ENCODE measurements at places on chromosomes 12 and 14.

GRCh38 chr12:50862316-50862715 lies 19.6 kb downstream of the TMPRSS12 start:
- DNase-seq, result no peak

- DNase-seq, result peak; percentile 89
These were observed 7.7 kb downstream of the UBC start for GRCh38 chr12:124906606-124907261.

GRCh38 chr12:116196752-116197718 lies 80.5 kb downstream of the MED13L start:
- no peak for DNase-seq

GRCh38 chr12:10027721-10028120 lies 2.8 kb upstream of the CLEC9A start:
- no peak for DNase-seq

GRCh38 chr14:100727873-100728240 lies 1.2 kb downstream of the DLK1 start:
- DNase-seq, result no peak

- no peak for DNase-seq
These were observed 35.5 kb upstream of the RERG start for GRCh38 chr12:15256761-15257160.

GRCh38 chr12:132111654-132112304 lies 32.3 kb downstream of the DDX51 start:
- DNase-seq, result no peak

DNA sequence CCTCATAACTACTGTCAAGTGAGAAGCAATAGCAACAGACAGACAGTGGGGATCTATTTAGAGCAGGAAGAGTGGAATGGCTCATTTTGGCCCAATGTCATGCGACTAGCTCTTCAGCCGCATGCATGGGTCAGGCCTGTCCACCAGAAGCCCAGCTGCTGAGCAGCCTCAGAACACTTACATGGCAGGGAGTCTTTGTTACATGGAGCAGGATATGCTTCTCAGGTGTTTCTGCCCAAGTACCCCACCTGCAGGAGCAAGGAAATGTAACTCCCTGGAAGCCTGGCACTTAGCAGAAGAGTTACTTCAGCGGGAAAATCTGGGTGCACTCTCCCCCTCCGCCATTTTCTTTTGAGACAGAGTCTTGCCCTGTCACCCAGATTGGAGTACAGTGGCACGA lies 73.5 kb upstream of the ARHGAP5 start:
- no peak for DNase-seq

GRCh38 chr14:99522457-99522891 lies 41.3 kb downstream of the CCNK start:
- no peak for DNase-seq

GRCh38 chr14:101857226-101857625 lies 95.7 kb downstream of the PPP2R5C start:
- no peak for DNase-seq

GRCh38 chr14:57071639-57072038 lies 197.1 kb downstream of the EXOC5 start:
- DNase-seq, result no peak

DNA sequence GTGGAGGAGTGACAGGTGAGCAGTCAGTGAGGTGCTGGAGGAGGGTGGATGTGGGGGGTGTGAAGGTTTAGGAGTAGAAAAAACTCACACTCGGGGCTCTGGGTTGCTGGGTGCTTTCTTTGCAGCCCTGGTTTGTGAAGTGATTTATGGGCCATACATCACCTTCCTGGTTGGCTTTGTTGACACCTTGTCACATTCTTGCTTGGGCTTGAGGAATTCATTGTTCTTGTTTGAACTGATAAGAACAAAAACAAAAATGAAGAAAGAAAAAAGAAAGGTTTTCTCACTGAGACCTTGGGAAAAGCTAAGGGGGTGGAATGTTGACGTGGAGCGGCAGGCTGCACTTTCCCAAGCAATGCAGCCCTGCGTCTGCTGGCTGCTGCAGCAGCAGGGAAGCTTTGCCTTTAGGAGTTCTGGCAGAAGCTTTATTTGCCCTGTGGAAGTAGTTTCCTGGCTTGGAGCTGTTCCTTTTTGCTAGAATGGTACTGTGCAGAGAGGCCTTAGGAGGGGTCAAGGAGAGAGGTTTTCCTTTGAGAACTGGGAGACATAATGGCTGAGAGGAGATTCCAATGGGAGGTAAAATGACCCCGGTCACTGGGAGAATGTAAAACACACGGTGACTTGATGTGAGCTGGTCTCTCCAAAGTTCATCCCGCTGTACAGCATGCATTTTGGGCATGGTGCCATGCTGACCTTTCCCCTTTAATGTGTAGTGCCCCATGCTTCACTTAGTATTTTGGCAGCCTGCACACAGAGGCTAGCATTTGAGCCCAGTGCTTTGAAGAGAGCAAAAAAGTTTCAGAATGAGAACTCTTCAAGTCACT lies 52.8 kb downstream of the HMGA2 start:
- no peak for DNase-seq

DNA sequence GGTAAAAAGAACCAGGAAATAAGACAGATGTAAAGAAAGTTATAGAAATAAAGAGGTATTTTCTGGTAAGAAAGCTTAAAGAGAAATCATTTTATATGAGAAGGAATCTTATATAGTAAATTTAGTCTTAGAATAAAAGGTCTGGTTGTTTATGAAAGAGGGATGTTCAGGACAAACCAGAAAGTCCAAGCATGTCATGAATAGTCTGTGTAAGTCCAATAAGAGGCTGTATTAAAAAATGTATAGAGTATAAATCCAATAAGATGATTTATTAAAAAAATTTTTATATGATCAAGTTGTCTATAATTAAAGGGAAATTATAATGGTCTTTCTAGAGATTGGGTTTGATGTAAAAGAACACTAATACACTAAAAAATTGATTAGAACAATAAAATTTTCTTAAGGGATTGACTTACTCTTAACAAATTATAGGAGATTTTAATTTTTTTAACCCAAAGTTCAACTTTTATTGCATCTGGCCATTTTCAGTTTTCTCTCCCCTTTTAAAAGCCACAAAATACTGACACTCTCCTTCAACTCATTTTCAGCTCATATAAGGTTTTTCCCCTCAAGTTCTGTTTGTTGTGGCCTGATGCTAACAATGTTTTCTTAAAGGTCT lies 35.1 kb downstream of the ST8SIA1 start:
- DNase-seq, result no peak

DNA sequence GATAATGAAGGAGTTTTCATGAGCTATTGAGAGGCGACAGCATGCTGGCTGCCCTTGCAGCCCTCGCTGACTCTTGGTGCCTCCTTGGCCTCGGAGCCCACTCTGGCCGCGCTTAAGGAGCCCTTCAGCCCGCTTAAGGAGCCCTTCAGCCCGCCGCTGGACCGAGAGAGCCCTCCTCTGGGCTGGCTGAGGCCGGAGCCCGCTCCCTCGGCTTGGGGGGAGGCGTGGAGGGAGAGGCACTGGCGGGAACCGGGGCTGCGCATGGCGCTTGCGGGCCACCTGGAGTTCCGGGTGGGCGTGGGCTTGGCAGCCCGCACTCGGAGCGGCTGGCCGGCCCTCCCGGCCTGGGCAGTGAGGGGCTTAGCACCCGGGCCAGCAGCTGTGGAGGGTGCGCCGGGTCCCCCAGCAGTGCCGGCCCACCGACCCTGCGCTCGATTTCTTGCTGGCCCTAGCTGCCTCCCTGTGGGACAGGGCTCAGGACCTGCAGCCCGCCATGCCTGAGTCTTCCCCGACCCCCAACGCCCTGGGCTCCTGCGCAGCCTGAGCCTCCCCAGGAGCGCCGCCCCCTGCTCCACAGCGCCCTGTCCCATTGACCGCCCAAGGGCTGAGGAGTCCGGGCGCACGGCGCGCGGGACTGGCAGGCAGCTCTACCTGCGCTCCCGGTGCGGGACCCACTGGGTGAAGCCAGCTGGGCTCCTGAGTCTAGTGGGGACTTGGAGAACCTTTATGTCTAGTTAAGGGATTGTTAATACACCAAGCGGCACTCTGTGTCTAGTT lies 20.1 kb upstream of the PAWR start:
- no peak for DNase-seq

DNA sequence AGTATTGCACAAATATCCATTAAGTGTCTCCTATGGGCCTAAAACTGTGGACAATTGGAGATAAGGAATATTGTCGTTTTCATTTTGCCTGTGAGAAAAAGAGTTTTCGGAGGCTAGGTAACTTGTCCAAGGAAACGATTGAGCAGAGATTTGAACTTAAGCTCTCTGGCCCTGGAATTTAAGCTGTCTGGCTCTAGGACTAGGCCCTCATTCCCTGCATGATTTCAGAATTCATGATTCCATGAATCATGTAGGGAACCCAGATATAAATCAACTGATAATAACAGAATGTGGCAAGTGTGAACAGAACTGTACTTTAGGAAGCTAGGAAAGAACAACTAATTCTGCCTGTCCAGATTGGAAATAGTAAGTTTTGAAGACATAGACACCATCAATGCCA lies 940.9 kb downstream of the DIO2 start:
- DNase-seq, result no peak

GRCh38 chr12:130818635-130819576 lies 20.1 kb downstream of the STX2 start:
- peak; percentile 71 for DNase-seq

DNA sequence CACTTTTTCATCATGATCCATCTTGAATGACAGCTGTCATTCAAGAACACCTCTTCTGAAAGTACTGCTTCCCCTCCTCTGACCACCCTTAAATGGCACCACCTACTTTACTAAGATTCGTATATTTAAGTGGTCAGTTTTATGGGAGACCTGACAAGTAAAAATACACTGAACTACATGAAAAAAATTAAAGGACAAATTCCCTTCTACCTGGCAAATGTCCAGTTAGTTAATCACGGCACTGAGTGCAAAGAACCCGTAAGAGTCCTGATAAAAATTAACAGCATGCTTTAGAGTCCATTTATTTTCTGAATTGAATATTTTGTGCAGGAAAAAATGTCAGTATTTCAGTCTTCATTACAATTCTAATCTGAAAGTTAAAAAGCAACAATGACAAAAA lies 48.7 kb downstream of the SETD3 start:
- no peak for DNase-seq

DNA sequence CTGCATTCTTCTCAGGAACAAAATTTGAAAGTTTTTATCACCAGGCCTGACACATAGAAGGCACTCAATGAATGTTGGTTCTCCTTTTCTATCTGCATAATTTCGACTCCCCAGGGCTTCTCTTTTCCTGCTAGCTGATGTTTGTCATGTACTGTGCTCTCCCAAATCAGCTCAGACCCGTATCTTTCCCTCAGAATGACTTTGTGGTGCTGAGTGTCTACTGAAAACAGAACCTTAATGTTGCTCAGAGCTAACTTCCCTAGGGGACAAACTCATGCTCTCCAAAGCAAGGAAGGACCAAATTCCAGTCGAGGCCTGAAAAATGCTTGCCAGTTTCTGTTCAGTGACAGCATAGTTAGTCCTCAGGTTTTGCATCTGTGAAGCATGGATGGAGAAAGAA lies 1.9 kb downstream of the ARHGDIB start:
- no peak for DNase-seq

DNA sequence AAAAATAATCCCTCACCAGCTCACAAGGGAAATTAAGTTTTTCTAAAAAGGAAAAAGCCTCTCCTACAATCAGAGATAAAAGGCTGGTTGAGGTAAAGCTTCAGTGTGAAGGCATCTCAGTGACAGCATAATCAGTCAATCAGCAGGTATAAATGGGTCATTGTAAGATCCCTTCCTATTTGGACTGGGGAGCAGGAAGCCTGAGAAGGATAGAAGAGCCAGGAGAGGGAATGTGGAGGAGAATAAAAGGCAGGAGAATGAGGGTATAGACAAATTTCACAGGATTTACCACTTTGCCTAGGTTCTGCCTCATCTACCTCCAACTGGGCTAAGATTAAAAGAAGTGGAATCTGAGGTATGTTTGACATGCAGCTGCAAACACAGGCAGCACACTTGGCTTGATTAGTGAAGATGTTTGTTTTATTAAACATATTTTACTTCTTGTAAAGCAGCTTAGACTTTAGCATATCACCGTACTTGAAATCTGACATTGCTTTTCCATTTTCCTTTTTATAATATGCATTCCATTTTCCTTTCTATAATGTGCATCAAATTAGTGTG lies 479.1 kb upstream of the USP15 start:
- DNase-seq, result no peak

DNA sequence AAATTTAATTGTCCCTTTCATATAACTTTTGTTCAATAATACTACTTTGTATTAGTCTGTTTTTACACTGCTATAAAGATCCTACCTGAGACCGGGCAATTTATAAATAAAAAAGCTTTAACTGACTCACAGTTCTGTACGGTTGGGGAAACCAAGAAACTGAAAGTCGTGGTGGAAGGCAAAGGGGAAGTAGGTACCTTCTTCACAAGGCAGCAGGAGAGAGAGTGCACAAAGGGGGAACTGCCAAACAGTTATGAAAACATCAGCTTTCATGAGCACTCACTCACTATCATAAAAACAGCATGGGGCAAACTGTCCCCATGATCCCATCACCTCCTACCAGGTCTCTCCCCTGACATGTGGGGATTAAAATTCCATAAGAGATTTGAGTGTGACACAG lies 1069.0 kb downstream of the FSCB start:
- DNase-seq, result no peak

GRCh38 chr14:94052662-94053061 lies 26.5 kb downstream of the OTUB2 start:
- no peak for DNase-seq

DNA sequence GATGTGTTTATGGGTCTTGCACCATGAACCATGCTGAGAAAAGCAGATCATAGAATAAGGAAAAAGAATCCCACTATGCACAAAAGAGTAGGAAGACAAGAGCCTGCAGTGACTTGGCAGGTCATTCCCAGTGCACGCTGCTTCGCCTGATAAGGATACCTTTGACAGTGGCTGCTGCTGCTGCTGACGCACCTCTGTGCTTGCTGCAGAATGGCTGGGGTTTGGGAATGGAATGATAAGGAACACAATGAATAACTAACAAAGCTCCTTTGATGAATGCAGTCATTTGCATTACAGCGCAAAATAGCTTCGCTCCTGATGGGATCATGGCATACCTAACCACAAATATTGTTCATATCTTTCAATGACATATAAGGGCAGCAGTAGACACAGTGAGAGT lies 278.7 kb downstream of the PDZRN4 start:
- DNase-seq, result no peak

DNA sequence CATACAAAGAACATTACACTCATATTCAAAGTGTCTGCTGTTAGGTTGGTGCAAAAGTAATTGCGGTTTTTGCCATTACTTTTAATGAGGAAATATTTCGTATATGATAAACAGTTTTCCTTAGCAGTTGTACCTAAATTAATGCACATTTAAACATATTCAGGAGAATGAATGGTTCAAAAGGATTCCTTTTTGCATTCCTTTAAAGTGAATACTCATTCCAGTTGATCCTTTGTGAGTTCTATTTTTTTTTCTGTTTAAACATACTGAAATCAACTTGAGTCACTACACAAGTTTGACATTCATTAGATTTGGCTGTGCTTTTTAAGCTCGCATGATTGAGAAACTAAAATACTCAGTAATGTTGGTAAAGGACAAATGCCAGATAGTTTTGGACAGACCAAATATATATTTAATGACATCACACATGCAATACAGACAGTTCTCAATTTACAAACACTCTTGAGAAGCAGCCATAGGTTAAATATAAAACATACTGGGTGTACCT lies 13.8 kb upstream of the SLC38A2 start:
- no peak for DNase-seq

Data from activated CD4-positive, alpha-beta T cell treated with anti-CD3 and anti-CD28 coated beads, Interleukin-2, amount 50 U/mL, for 4 hours (primary cell).